ENCODE measurements at places on chromosomes 4 and X. TPM values are rescaled to one million over a fixed set of nuclear protein-coding genes. Genes with fewer than 3 reads are reported as not detected.

- no peak for DNase-seq
Observed at GRCh38 chrX:103356858-103357257, 552 bp downstream of the TCEAL9 start.

DNA sequence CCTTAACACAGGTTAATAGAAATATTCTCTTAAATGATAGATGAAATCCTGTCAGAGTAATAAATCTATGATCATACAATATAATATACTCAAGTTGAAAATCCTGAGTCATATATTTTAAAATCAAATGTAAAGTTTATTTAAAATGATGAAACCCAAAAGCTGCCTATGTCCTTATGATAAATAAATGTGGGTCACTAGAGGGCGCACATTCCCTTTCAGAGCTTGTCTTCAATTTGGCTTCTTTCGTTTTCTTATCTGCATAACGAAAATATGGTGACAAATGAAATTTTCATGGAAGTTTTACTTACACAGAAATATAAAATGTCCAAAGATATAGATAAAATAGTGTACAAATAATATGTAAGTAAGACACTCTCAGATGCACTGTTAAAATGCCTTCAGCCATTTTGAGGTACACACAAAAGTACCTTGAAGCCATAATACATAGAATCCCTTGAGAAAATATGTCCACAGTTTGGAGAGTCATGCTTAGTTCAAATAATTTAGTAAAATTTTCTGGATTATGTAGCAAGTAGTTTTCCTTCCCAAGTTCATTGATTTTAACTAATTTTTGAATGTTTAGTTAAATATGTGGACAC, 680.4 kb downstream of the DMD start:
- DNase-seq = peak; percentile 15

DNA sequence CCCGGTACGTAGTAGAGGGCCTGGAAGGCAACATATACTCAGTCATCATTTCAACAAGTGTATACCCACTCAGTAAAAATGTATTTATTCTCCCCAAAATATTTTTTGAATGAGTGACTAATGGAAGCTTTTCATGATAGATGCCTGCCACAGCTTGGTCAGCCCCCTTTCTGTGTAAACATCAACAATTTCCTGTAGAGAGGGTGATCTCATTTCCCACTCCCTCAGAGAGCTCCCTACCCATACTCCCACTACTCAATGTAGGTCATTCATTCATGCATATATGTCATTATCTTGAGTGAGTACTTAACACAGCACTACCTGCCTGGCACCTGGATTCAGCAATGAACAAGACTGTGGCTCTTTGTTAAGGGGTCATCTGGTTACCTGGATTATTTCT, 81.9 kb downstream of the STK32B start:
- no peak for DNase-seq

DNA sequence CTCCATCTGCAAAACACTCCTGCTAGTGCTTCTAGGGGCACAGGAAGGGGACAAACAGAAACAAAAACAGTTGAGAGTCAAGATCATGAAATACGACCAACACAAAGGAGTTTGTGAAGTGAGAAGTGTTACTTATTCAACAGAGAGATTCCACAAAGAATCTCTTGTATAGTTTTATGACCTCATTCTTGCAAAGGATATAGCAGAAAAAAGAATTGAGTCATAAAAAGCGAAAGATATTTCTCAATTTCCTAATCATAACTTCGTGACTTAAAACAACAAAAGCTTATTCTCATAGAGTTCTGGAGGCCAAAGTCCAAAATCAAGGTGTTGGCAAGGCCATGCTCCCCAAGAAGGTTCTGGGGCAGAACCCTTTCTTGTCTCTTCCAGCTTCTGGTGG, 40.7 kb downstream of the TIGD4 start:
- DNase-seq = no peak

GRCh38 chr4:8203817-8204216, 4.7 kb downstream of the SH3TC1 start:
- no peak for DNase-seq

DNA sequence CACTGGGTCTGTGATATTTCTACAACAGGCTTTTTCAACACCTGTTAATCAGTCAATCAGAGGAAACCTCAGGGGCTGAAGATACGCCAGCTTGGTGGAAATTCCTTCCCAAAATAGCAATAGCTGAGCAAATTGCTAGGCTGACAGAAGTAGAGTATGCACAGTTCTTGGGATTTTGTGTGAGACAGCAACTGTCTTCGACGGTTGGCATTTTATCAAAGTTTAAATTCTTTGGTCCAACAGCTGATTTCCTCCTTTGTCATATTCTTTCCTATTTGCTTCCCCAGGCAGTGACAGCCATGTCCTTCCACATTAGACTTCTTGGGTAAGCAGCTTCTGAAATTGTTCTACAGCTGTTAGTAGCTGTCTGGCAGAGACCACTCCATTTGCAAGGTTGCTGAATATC, 8.0 kb upstream of the PALLD start:
- no peak for DNase-seq

- no peak for DNase-seq
Observed at GRCh38 chr4:183591301-183591700, 67.7 kb downstream of the RWDD4 start.

- no peak for DNase-seq
Observed at GRCh38 chr4:100299046-100299840, 109.0 kb upstream of the DDIT4L start.

- DNase-seq = peak; percentile 7
Observed at GRCh38 chr4:54315561-54316538, 86.8 kb downstream of the PDGFRA start.

- no peak for DNase-seq
Observed at GRCh38 chr4:108359986-108360681, 191.4 kb upstream of the LEF1 start.

IBSP gene
- total RNA-seq = not detected

CSN1S1 gene
- not detected for total RNA-seq

USP17L20 gene
- total RNA-seq = not detected

POU3F4 gene
- total RNA-seq = not detected
